ENCODE measurements at places on chromosomes 1 and 21.

- H3K27me3 ChIP-seq, result no peaks in the 10 kb centered on the region
- no peak for DNase-seq
- H3K36me3 ChIP-seq, result no peaks in the 10 kb centered on the region
- no peak overlapping the region for H3K4me3 ChIP-seq
- no peaks in the 10 kb centered on the region for H3K4me1 ChIP-seq
Observed at GRCh38 chr1:180567654-180568053, 8.9 kb downstream of the OVAAL start.

- H3K36me3 ChIP-seq, result no peaks in the 10 kb centered on the region
- no peak overlapping the region for H3K27ac ChIP-seq
- no peak overlapping the region for H3K4me3 ChIP-seq
- no peaks in the 10 kb centered on the region for H3K4me1 ChIP-seq
- no peaks in the 10 kb centered on the region for H3K27me3 ChIP-seq
Observed at GRCh38 chr1:91749788-91750231, 136.1 kb downstream of the TGFBR3 start.

GRCh38 chr21:17359781-17360180 lies 153.1 kb upstream of the CXADR start:
- no peaks in the 10 kb centered on the region for H3K27me3 ChIP-seq
- no peaks in the 10 kb centered on the region for H3K36me3 ChIP-seq
- DNase-seq, result no peak

DNA sequence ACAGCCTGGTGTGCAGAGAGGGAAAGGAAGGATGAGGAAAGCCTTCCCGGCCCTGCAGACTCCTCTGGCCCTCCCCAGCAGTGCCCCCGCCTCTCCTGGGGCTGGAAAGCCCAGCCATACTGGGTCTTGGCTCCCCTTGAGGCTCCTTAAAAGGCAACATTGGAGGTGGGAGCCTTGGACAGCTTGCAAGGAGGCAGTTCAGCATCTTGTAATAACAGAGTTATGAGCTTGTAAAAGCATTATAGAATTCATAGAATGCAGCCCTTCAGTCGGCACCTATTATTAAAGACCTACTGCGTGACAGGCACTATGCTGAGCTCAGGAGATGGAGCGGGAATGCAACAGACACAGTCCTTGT lies 4.2 kb downstream of the TINAGL1 start:
- peak overlapping the region; percentile 37 for H3K27ac ChIP-seq
- no peak for DNase-seq
- peaks cover 2% of the 10 kb centered on the region for H3K36me3 ChIP-seq
- peaks cover 9% of the 10 kb centered on the region for H3K4me1 ChIP-seq

DNA sequence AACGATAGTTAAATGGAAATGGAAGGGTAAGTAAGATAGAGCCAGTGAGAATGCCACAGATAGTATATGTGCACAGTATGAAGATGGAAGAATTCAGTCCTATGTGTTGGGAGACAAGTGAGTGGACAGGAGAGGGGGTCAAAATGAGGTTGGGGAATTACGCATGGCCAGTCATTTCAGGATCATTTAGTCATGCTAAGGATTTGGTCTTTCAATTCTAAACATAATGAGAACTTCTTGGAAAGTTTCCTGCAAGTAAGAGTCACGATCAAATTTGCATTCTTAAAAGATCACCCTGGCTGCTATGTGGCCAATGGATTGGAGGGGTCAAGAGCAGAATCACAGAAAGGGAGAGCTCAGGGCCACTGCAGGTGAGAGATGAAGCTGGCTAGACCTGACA lies 64.0 kb upstream of the KCNK2 start:
- no peak for DNase-seq
- no peaks in the 10 kb centered on the region for H3K36me3 ChIP-seq
- H3K4me3 ChIP-seq, result no peak overlapping the region
- no peaks in the 10 kb centered on the region for H3K27me3 ChIP-seq
- no peak overlapping the region for H3K27ac ChIP-seq

DNA sequence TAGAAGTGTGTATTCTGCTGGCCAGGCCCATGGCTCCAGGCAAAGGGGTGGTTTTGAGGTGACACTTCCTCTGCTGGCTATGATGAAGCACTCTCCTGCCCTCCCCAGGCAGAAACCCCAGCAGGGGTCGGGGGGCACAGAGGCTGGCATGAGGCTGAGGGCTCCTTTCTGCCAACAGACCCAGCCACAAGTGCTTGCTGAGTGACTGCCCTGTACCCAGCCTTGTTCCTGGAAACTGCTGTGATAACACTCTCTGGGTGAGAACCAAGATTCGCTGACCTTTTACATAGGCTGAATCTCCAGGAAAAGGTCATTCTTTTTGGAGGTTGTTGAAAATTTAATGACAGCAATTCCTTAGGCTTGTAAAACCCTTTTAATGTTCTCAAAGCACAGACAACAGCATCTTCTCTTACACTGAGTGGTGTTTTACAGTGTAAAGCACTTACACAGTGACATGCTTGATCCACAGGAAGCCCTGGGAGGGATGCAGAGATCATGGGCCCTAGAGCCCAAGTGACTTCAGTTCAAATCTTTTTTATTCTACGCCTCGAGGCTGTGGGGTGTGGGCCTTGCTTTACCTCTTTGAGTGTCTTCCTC lies 155.5 kb upstream of the FGGY start:
- H3K4me3 ChIP-seq, result no peak overlapping the region
- no peaks in the 10 kb centered on the region for H3K4me1 ChIP-seq

DNA sequence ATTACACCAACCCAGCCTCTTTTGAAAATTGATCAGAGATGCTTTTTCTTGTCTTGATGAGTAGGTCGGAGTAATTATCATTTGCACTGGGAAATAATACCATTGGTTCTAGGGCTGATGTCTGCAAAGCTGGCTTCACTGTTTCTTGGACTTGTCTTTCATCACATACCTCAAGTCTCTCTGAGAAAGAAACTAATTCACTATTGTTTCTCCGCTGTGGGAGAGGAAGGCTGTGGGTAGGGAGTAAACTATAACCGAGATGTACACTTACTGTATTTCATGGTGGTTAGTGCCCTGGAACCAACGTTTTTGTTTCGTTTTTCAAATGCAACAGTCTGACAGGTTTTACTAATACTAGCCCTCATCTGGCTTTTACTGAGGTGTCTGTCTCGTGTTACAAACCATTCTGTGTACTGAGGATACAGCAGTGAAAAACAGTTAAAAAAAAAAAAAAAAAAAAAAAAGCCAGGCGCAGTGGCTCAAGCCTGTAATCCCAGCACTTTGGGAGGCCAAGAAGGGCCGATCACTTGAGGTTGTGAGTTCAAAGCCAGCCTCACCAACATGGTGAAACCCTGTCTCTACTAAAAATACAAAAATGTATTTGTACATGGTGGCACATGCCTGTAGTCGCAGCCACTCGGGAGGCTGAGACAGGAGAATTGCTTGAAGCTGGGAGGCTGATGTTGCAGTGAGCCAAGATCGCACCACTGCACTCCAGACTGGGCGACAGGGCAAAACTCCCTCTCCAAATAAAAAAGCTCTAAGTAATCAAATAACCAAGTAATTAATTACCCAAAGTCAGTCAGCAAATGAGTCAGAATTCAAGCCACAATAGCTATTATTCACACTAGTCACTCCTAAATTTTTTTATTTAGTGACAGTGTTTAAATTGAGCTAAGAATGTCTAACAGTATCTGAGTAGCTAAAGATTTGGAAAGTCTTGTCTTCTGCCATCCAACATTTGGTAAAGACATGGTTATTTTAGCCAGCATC lies 23.3 kb downstream of the TOMM20 start:
- H3K4me3 ChIP-seq, result no peak overlapping the region
- no peaks in the 10 kb centered on the region for H3K27me3 ChIP-seq
- DNase-seq, result no peak
- no peak overlapping the region for H3K27ac ChIP-seq
- H3K4me1 ChIP-seq, result no peaks in the 10 kb centered on the region

DNA sequence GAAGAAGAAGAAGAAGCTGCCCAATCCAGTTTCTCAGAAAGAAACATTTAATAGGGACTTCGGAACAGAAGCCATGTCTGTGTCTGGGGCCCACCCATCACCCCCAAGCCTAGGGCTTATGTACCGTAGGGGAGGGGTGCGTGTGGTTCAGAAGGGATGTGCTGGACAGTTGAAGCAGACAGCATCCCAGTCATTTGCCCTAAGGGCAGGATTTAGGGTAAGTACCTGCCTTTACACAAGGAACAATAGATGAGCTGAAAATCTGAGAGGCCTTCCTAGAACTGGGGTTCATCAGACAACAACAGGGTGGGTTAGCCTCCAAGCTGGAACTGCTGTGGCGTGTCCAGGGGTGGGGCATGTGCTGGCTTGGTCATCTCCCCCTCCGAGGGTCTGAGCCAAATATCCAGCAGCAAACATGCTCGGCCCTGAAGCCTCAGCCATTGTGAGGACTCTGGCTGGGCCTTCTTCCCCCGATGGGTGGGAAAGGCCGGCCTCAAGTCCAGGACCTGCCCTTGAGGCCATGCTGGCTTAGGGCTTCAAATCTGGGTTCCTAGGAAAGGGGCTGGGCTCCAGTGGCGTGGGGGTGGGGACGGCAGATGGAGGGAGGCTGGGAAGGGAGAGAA lies 12.1 kb downstream of the CSTB start:
- no peak for DNase-seq
- H3K27me3 ChIP-seq, result no peaks in the 10 kb centered on the region

GRCh38 chr1:231883382-231883781 lies 256.8 kb downstream of the DISC1 start:
- no peaks in the 10 kb centered on the region for H3K36me3 ChIP-seq
- H3K27me3 ChIP-seq, result no peaks in the 10 kb centered on the region
- DNase-seq, result no peak

Data from colonic mucosa (tissue), 4 donors.